Substantia nigra (tissue), 51 donors: ENCODE measurements at places on chromosomes 1 and 21.

DNA sequence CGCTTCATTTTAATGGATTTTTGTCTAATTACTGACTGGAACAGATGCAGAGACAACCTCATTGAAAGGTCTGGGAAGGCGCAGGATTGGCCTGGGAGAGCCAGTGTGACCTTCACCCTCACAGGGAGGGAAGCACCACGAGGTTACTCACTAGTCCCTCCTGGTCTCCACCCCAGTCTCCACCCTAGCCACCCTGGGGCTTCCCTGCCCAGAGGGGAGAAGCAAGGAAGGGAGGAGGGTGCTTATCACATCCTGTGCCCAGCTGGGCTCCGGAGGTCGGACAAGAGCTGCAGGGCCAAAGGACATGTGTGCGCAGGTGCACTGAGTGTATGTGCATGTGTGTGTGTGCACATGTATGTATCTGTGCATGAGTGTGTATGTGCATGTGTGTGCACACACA, 220.1 kb upstream of the VAMP3 start:
- no peak for DNase-seq

- no peak for DNase-seq
Observed at GRCh38 chr1:218931324-218931723, 242.4 kb upstream of the LYPLAL1 start.

GRCh38 chr1:117512728-117513321, 93.0 kb upstream of the TENT5C start:
- no peak for DNase-seq

- DNase-seq = no peak
Observed at GRCh38 chr21:46045154-46045553, 52.8 kb upstream of the COL6A2 start.

DNA sequence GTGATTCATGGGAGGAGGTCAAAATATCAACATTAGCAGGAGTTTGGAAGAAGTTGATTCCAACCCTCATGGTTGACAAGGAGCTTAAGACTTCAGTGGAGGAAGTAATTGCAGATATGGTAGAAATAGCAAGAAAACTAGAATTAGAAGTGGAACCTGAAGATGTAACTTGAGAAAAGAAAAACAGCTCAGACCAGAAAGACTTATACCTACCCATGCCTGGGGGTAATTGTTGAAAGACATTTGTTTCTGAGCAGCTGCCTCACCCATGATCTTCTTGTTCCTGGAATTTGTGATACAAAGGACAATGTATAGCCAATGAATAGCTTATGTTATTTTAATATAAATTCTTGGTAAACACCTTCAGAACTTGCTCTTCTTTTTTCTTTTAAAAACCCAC, 128.6 kb downstream of the LRIG2 start:
- no peak for DNase-seq

DNA sequence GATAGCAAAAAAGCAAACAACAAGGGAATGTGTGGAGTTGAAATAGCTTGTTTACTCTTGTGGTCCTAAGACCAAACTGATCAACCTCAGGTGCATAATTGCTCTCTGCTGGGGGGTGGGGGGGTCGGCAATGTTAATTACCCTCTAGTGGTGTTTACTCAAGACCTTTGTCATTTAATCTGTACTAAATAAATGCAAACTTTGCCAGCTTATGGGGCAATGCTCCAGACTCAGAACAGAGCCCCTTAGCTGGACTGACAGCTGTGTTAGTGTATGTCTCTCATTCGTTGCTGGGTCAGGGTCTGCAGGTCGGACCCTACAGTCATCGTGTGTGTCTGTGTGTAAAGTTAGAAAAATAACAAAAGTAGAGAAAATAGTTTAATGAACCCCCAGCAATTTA, 7.2 kb upstream of the SLC44A3 start:
- DNase-seq = no peak

GRCh38 chr1:36108314-36108713, 16.7 kb downstream of the COL8A2 start:
- DNase-seq = no peak

DNA sequence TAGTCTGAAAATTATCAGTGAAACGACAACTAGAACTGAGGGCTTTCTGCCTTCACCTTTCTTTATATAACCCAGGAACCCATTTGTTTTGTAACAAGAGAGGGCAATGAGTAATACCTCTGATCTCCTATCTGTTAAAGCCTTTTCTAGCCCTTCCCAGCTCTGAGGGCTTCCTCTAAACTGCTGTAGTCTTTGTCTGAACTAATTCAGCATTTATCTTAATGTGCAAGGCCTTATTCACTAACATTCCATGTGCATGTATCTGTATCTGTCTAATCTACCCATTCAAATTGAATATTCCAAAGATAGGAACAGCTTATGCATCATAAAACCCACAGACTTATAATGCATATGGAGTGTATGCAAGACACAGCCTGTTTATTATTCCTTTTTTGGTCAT, 167.1 kb downstream of the LYPLAL1 start:
- DNase-seq = no peak

- no peak for DNase-seq
Observed at GRCh38 chr1:70220517-70221237, 503 bp upstream of the SRSF11 start.

GRCh38 chr1:205303247-205303888, 18.2 kb downstream of the NUAK2 start:
- no peak for DNase-seq
